ENCODE measurements at places on chromosomes 5 and 9. TPM values are rescaled to one million over a fixed set of nuclear protein-coding genes. Genes with fewer than 3 reads are reported as not detected.

DNA sequence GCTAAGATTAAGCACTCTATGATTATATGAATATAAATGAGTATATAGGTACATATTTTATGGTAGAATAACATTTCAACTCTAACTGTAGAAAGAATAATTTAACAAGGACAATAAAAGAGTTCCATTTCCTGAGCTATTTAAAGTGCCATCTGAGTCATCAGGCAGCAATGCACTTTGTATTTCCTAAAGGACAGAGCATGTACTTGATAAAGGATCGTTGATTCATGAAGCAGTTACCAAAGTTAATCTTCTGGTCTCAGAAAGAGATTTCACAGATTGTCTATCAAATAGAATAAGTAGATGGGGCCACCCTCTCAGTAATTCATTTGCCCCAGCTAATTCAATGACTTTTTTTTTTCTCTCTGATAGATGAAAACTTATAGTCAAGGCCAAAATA, 747.8 kb downstream of the CDH18 start:
- DNase-seq = no peak

DNA sequence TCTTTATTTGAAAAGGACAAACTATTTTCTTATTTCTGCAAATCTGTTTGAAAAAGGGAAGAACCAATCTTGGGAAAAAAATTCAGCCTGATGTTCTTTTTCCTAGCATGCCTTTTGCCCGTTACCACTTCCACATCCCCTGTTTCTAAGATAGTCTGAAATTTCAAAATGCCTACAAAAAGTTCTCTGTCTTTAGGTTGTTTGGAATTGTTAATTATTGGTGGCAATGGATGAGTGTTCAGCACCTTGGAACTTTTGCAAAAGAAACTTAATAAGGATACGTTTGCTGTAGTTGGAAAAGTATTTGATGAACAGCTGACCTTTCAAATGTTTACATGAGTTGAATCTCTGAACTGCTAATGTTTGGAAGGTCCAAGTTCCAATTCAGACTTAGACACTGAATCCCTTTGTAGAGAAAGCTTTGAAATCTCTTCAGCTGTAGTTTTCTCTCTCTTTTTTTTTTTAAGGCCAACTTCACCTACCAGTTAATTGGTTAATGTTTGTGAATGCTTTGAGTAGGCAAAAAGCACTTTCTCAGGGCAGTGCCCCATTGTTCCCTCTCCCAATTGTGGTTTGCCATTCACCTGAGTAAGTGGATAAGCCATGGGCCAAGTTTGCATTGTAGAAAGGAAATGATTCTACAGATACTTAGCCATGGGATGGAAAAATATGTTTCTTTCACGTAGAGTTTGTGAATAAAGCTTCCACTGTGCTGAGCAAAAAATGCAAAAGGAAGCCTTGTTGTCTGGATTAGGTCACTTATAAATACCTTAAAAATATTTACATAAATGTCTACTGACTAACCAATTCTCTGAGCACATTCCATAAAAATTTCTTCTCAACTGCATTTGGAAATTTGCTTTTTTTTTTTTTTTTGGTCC, 156.4 kb upstream of the ELL2 start:
- DNase-seq = no peak

Gene CA9
- total RNA-seq = 0.82 TPM

- DNase-seq = no peak
Observed at GRCh38 chr5:39453606-39454005, 28.8 kb upstream of the DAB2 start.

- DNase-seq = no peak
Observed at GRCh38 chr5:91373600-91373999, 9.5 kb downstream of the ARRDC3 start.

Data from omental fat pad (tissue), 4 donors.